HTR-8/SVneo (cell line): ENCODE measurements at places on chromosomes 5 and 9.

GRCh38 chr5:147547730-147548129 is 37.9 kb upstream of the DPYSL3 start:
- no peak for DNase-seq

DNA sequence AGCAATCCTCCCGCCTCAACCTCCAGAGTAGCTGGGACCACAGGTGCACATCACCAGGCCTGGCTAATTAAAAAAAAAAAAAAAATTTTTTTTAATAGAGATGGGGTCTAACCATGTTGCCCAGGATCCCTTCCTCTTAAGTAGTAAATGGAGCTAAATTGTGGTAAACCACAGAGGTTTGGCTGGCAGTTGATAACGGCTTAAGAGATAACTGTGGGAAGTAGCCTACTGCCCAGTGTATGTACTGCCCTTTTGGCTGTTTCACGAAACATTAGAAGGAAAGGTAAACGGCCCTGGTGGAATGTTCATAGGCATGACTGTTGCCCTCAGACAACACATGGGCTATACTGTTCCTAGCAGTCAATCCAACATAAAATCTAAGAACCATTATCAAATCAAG is 44.4 kb downstream of the HMGCR start:
- no peak for DNase-seq

DNA sequence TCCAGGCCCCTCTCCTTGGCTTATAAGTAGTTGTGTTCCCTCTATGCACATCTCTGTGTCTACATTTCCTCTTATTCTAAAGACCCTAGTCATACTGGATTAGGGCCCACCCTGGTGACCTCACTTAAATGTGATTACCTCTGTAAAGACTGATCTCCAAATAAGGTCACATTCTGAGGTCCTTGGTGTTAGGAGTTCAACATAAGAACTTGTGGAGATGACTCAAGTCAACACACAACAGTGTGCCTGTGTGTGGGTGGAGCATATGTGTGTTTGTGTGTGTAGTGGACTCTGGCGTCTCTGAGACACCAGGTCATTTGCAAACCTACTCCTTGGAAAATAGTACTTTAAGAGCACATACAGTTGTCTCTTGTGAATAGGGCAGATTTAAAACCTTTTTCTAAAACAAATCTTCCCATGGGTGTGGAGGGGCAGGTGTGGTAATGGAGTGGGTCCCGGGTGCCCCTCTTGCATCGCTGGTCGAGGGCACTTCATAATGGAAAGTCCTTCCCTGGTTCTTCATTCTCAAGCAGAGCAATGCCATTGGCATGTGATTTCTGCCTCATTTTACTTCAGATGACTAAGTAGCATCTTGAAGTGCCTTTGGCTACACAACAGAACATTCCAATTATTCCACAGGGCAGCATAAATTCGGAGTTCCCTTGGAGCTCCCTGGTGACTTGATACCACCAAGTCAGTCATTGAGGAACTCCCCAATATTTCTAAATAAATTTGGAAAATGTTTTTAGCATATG is 84.4 kb downstream of the C9orf152 start:
- no peak for DNase-seq

- DNase-seq: no peak
Observed at GRCh38 chr5:78076351-78076750, 218.1 kb downstream of the AP3B1 start.

DNA sequence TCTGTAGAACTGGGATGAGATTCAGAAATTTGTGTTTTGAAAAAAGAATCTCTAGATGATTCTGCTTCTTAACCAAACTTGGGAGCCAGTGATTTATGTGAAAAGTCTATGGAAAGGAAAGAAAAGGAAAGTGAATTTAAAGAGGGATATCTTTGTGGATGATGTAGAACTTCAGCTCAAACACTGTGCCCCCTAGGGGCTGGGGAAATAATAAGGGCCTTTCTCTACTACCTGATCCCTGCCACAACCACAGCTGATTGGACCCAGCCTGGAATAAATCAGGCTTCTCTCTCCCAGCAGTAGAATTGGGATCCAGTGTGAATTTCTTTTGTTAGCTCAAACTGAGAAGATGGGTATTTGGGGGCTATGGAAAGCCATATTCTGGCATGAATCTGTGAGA is 155.0 kb downstream of the PRELID2 start:
- no peak for DNase-seq

- no peak for DNase-seq
Observed at GRCh38 chr9:125021069-125021468, 80.2 kb upstream of the GOLGA1 start.

- no peak for DNase-seq
Observed at GRCh38 chr5:80348171-80348570, 28.4 kb downstream of the SPZ1 start.

DNA sequence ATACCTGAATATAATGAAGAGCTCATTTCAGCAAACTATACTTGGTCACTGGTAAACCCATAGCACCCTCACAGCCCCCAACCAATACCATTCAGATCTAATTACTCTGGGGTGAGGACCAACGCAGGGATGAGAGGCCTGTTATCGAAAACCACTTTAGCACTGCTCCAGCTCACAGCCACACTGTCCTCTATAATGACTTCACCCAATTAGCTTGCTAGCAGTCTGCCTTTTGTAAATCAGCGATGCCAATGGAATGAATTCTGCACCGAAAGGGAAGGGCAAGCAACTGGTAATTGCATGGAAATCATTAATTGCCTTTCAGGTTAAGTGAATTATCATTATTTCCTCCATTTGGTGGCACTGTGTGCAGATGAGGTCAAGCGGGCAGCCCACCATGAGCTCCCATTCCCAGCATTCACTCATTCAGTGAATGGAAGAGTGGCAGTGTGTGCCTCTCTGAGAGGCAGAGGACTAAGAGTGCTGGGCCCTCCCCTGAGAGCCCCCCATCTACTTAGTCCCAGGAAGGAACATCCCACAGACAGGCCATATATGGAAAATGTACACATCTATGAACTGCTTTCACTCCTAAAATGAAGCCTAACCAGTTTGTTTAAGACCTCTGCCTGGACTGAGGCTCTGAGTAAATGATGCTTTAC is 262.1 kb downstream of the SPOCK1 start:
- DNase-seq: no peak

DNA sequence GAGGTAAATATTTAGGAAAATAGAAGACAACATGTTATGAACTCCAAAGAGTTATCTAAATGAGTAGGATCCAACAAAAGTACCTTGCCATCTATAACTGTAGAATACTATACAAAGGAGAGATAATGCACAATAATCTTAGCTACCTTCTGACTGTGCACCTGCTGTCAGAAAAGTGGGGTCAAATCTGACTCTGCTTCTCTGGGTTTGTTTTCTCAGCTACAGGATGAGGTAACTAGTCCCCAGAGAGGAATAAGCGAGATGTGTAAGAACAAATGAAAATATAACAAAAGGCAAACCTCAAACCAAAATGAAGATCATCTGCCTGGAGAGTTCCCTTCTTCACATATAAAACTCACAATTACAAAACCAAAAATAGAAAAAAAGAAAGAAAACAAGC is 204.8 kb downstream of the DCP2 start:
- no peak for DNase-seq
